Naive thymus-derived CD4-positive, alpha-beta T cell (primary cell): ENCODE measurements at places on chromosomes 7 and 10.

GRCh38 chr10:113319479-113319878 is 233.4 kb upstream of the HABP2 start:
- no peak for DNase-seq

DNA sequence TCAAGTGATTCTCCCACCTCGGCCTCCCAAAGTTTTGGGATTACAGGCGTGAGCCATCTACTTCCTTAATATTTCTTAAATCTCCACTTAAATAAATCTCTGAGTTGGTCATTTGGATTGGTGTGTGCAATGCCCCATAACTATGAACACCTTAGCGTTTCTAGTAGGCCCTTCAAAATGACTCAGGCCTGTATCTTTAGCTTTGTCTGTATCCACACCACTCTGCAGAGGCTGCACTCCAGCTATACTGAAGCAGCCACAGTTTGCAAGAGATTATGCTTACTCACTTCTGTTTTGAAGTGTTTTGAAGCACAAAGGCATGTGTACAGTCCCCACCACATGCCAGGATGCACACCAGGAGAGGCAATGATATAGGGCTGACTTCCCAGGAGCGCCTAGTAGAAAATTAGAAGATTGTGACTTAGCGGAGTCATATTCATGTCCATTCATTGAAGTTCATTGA is 2.4 kb upstream of the ST7 start:
- DNase-seq: no peak

DNA sequence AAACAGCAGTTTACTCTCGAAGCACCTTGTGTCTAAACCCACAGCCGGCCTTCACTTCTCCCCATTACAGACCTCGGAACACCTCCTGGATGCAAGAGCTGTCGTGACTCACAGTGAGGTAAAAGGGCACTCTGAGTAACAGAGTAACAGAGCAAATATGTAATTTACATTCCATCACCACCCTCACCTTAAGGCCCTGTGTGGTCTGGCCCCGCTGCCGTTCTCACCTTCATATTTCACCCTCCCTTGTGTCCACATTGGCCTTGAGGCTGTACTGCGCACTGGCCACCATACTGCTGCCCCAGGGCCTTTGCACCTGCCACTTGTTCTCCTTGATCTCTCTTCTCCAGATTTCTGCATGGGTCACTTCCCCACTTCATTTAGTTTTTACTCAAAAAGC is 12.6 kb downstream of the FFAR4 start:
- DNase-seq: no peak

DNA sequence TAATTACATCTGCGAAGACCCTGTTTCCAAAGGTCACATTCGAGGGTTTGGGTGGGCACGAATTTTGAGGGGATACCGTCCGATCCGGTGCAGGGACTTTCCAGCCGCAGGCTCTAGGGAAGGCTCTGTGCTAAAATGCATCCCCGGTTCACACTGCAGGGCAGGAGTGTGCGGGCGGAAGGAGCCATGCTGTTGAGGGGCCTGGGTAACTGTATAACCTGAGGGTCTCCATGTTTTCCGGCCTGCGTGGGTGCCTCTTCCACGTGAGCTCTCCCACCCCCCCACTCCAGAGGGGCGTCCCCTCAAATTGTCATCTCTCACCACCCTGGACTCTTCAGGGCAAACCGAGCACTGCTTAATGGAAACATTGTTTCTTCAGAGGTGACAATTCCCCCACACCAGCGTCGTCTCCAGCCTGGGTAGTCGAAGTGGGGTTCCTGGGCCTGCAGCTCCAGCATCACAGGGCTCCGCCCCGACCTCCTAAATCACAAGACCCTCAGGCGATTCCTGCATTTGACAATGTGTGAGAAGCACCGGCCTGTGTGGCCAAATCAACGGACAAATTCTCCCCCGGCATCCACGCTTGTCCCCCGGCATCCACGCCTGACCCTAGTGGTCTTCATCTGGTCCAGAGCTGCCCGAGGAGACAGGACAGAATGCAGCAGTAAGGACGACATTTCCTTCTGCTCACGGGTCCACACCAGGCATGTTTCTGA is 51.2 kb downstream of the FOXL3 start:
- DNase-seq: no peak

GRCh38 chr7:103765901-103766300 is 223.6 kb downstream of the RELN start:
- DNase-seq: no peak

- no peak for DNase-seq
Observed at GRCh38 chr10:125085258-125086054, 74.9 kb downstream of the CTBP2 start.

- DNase-seq: no peak
Observed at GRCh38 chr7:24891311-24891735, 88.7 kb downstream of the OSBPL3 start.

GRCh38 chr10:97234400-97234799 is 48.6 kb upstream of the SLIT1 start:
- no peak for DNase-seq

GRCh38 chr10:124992462-124993344 is 50.8 kb downstream of the ZRANB1 start:
- peak; percentile 8 for DNase-seq

- DNase-seq: no peak
Observed at GRCh38 chr10:48944171-48944570, 4.5 kb upstream of the LRRC18 start.

DNA sequence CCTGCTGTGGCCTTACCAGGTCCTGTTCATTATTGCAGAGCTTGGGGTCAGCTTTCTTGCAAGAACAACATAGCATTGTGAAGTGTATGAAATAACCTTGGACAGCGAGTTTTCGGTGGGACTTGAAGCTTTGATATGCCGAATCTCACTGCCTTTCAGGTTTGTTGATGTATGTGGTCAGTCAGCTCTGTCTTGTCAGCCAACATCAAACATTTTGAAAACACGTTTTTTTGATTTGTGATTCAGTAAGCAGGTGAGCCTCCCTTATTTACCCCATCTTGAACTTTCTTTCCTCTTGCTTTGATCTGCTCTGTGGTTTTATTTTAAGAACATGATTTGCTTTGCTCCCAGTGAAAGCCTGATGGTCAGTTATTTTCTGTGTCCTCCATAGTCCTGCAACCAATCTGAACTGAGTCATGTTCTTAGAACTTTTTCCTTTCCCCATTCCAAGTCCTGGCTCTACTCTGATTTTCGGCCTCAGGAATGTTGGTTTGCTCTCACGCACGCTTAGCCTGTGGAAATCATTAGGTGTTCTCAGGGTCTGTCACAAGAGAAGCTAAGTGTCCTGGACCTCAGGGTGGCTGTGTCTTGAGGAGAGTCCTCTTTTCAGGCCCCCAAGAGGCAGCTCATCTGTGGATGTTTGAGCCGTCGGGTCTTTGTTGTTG is 8.7 kb downstream of the WBP1L start:
- DNase-seq: no peak

- DNase-seq: no peak
Observed at GRCh38 chr10:75647675-75648074, 216.3 kb downstream of the LRMDA start.

DNA sequence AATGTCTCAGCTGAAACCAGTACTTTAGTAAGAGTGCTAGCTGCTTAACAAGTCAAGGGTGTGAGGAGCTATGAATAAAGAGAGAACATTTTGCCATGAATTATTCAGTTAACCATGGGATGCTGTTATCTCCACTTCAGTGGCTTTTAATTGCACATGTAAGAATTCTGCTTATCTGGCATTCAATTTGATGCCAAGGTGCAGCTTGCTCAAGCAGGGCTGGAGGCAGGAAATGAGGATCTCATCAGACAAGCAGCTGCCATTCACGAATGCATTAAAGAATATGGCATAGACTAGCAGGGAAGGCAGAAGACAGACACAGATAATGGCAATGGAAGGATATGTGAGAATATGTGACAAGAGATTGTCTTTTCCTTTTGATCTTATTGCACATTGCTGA is 697.8 kb downstream of the NRG3 start:
- DNase-seq: no peak

GRCh38 chr10:23293145-23293724 is 51.4 kb downstream of the C10orf67 start:
- peak; percentile 8 for DNase-seq

DNA sequence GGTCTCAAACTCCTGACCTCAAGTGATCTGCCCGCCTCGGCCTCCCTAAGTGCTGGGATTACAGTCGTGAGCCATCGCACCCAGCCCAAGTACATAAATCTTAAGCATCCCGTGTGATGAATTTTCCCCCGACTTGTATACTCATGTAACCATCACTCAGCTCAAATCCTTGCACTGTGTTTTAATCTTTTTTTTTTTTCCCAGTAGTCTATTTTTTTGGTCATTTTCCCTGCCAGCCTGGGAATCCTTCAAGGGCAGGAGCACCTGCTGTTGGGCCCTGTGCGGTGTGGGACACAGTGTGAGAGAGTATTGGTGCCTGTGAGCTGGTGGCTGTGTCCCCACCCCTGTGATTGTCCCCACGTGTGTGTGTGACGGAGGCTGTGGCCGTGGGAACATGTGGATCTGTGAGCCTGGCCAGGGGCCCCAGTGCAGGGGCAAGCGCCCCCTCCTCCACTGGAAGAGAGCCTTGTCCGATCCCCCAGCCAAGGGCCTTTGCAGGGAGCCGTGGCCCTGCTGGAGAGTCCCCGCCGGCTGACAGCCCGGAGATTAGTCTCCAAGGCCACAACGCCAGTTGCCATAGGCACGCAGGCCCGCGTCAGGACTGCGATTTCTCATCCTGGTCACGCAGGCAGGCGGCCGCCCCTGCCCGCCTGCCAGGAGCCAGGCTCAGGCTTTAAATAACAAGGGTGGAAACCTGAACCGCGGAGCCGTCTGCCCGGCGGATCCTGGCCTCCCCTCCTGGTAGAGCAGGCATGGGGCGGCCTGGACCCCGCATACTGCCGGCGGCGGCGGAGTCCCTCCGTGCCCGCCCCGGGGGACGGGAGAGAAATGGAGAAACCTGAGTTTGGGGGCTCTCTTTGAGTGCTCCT is 26.5 kb downstream of the GTF2IRD1 start:
- no peak for DNase-seq

- DNase-seq: no peak
Observed at GRCh38 chr10:94521276-94522250, 24.0 kb upstream of the HELLS start.

DNA sequence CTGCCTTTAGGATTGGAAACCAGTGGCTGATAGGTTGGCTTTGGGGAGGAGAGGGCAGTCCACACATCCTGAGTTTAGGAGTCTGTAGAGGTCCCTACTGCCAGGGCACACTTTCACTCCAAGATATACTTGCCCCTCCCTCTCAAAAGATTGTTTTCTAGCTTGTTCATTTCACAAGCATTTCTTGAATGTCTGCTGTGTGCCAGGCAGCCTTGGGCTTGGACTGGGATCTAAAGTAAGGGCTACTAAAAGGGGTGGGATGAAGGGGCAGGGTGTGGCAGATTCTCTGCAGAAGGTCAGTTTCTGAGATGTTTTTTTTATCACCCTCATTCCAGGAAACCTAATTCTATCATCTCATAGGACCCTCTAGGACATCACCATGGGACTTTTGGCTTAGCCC is 272.4 kb downstream of the SKAP2 start:
- DNase-seq: no peak

- DNase-seq: no peak
Observed at GRCh38 chr10:31035266-31035798, 3.7 kb upstream of the ZNF438 start.

GRCh38 chr10:102195296-102195870 is 30.7 kb upstream of the ELOVL3 start:
- no peak for DNase-seq

- no peak for DNase-seq
Observed at GRCh38 chr10:46216836-46217751, 69.7 kb upstream of the ANTXRL start.

DNA sequence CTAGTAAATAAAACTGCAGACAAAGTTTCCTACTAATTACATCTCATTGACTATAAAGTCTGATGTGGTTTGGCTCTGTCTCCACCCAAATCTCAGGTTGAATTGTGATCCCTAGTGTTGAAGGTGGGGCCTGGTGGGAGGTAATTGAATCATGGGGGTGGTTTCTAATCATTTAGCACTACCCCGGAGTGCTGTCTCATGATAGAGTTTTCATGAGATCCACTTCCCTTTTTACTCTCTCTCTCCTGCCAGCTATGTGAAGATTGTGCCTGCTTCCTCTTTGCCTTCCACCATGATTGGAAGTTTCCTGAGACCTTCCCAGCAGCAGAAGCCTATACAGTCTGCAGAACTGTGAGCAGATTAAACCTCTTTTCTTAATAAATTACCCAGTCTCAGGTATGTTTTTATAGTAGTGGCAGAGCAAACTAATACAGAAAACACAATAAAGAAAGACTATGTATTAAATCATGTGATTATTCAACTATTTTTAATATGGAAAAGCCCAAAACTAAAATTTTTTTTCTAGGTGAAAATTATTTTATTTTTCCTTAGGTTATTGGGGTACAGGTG is 232.1 kb downstream of the FZD1 start:
- DNase-seq: no peak

- no peak for DNase-seq
Observed at GRCh38 chr10:16470747-16471146, 33.9 kb downstream of the PTER start.

DNA sequence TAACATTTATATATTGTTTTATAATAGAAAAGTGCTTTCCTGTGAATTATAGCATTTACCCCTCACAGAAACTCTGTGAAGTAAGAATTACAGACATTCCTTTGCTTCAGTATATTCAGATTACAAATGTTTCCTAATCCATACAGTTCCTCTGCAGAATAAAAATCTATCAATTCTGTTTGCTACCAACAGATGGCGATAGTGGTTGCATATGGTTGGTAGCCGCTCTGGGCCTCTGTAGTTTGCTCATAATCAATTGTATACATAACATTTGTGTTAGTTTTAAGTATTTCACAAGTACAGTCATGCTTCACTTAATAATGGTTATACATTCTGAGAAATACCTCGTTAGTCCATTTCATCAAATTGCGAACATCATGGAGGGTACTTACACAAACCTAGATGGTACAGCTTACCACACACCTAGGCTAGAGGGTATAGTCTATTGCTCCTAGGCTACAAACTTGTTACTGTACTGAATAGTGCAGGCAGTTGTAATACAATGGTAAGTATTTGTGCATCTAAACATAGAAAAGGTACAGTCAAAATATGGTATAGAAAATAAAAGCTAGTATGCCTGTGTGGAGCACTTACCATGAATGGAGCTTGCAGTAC is 94.4 kb upstream of the STEAP4 start:
- DNase-seq: no peak

DNA sequence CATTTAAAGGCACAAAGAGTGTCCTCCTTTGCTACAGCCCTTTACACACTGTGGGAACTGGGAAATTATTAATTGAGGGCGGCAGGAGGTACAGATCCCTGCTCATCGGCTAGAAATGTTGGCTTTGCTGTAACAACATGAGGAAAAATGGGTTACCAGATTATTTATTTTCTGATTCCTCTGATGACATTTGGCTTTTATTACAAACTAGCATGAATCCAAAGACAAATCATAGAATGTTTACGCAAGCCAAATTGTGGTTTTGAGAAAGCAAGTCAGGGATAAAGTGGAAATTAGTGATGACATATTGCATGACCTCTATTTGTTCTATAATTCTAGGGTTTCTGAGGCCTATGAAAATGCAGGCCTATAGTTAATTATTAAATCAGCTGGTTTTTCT is 126.1 kb upstream of the TMEM196 start:
- DNase-seq: no peak

DNA sequence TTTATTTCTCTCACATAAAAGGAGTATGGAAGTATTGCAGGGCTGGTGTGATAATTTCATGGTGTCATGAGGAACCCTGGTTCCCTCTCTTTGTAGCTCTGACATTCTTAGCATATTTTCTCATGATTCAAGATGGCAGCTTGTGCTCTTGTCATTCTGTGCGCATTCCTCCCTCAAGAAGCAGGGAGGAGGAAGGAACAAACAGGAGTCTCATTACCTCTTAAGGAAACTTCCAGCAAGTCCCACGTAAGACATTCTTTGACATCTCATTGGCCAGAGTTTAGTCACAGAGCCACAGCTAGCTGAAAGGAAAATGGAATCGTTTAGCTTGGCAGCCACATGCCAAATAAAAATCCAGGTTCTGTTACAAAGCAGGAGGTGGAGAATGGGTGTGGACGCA is 546.8 kb downstream of the LRMDA start:
- DNase-seq: no peak
